ENCODE measurements at places on chromosomes 5 and 9. TPM values are rescaled to one million over a fixed set of nuclear protein-coding genes. Genes with fewer than 3 reads are reported as not detected.

The RNF208 gene
- not detected for total RNA-seq

The KCNV2 gene
- not detected for total RNA-seq

The FOXD4L4 gene
- not detected for total RNA-seq

The PTGDS gene
- not detected for total RNA-seq

DNA sequence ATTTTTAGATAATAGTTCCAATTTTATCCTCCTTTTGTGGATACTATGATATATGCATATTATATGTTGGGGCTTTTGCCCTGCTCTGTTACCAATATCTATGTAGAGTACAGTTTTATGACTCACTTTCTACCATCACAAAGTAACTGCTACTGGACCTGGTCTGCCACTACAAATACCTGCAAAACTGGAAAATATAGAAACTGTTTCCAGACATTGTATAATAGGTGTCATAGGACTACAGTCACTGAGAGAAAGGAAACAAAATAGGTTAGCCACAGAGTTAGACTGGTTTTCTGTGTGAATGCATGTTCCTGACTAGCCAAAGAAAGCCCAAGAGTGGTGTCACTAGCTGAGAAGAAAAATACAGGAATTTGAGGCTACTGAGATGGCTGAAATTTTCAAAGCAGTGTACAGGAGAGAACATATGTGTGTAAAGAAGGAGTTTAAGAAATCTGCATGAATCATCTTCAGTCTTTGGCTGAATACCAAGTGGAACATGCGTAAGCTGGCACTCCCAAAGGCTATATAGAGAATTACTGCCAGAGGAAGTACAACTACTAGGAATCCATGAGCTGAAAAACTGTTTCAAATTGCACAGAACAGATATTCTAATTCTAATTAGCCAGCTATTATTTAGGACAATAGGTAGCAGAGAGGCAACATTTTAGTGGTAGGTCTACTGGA lies 29.0 kb upstream of the FAM174A start:
- no peaks in the 10 kb centered on the region for H3K36me3 ChIP-seq
- H3K27me3 ChIP-seq, result no peaks in the 10 kb centered on the region
- H3K4me3 ChIP-seq, result no peak overlapping the region
- no peaks in the 10 kb centered on the region for H3K4me1 ChIP-seq

GRCh38 chr9:3137347-3137695 lies 293.4 kb upstream of the PUM3 start:
- no peak for DNase-seq
- no peak overlapping the region for H3K4me3 ChIP-seq
- no peaks in the 10 kb centered on the region for H3K27me3 ChIP-seq
- no peaks in the 10 kb centered on the region for H3K4me1 ChIP-seq
- H3K27ac ChIP-seq, result no peak overlapping the region

DNA sequence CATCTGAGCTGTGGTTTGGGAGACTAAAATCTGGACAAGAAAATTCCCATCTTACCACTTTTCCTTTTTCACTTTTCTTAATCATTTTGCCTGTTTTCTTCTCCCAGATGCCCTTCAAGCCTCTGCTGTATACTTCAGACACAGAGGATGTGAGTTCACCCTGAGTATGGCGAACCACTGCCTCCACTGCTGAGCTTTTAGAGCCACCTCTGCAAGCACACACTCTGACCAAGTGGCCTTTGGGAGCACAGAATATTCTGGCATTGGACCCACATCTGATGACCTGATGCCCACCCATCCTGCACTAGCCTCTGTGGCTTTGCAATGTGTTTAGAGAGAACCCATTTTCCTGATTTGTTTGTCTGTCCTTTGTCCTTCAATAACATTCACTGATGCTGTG lies 32.5 kb downstream of the TERT start:
- H3K4me3 ChIP-seq, result no peak overlapping the region
- H3K27ac ChIP-seq, result no peak overlapping the region

DNA sequence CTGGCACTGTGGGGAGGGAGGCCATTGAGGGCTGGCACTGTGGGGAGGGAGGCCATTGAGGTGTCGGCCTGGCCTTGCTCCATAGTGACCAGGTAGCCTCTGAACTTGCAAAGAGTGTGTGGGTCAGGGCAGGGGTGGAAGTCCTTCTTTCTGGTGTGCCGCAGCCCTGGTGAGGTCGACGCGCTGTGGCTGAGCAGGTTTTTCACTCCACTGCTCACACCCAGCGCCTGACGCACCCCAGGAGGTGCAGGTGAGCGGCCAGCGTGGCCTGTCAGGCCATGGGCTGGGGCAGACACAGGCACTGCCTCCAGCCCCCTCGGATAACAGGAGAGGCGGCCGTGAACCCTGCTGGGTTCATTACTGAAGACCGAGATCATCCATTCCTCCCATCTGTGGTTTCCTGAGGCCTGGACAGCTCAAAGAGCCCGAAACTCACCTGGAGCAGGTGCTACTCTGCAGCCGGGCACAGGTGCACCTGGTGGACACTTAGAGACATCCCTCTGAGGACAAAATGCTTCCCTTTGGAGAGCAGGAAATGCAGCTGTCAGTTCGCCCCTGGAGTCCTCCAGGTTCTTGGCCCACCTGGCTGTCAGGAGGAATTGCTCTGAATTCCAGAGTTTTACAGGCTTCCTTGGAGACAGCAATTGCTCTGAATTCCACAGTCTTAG lies 32.4 kb downstream of the LHX3 start:
- no peak overlapping the region for H3K27ac ChIP-seq
- H3K27me3 ChIP-seq, result peaks cover 10% of the 10 kb centered on the region
- no peaks in the 10 kb centered on the region for H3K36me3 ChIP-seq
- H3K4me1 ChIP-seq, result no peaks in the 10 kb centered on the region
- H3K4me3 ChIP-seq, result no peak overlapping the region

- no peaks in the 10 kb centered on the region for H3K36me3 ChIP-seq
- H3K27me3 ChIP-seq, result no peaks in the 10 kb centered on the region
- no peak overlapping the region for H3K4me3 ChIP-seq
- DNase-seq, result peak; percentile 50
- peaks cover 3% of the 10 kb centered on the region for H3K4me1 ChIP-seq
Observed at GRCh38 chr9:115524453-115525059, 406.6 kb upstream of the TNC start.

Measured in SJSA1 (cell line).